ENCODE measurements at places on chromosomes 3 and 15.

GRCh38 chr3:146416366-146416765, 53.0 kb downstream of the PLSCR2 start:
- no peak for DNase-seq

GRCh38 chr3:24192469-24193056, 247.5 kb downstream of the NR1D2 start:
- no peak for DNase-seq

DNA sequence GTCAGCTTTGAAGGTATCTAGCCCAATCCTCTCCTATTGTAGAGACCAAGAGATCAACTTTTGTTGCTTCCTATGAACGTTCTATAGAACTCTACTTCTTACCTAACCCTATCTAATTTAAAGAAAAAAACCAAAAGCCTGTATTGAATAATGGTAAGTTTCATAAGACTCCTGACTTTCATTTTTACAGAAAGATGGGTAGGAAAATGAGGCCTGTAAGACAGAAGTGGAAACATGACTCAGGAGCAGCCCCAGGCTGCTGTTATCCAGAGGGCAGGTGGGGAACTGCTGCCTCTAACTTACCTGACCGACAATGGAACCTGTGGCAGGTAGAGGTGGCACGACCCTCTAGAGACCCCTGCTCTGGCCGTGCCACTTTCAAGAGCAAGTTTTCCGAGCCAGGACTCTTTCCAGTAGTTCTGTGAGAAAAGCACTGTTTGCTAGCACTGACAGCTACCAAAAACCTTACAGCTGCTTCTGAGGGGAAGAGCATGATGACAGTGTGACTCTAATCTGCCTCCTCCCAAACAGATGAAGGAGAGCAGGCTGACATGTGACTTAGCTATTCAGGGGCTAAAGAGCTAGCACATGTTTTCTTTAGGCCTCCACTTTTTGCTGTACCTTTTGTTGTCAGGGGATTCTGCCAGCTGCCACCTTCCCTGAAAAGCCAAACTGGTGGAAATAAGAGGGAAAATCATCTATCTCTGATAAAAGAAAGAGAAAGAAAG, 17.5 kb downstream of the POPDC2 start:
- DNase-seq = no peak

DNA sequence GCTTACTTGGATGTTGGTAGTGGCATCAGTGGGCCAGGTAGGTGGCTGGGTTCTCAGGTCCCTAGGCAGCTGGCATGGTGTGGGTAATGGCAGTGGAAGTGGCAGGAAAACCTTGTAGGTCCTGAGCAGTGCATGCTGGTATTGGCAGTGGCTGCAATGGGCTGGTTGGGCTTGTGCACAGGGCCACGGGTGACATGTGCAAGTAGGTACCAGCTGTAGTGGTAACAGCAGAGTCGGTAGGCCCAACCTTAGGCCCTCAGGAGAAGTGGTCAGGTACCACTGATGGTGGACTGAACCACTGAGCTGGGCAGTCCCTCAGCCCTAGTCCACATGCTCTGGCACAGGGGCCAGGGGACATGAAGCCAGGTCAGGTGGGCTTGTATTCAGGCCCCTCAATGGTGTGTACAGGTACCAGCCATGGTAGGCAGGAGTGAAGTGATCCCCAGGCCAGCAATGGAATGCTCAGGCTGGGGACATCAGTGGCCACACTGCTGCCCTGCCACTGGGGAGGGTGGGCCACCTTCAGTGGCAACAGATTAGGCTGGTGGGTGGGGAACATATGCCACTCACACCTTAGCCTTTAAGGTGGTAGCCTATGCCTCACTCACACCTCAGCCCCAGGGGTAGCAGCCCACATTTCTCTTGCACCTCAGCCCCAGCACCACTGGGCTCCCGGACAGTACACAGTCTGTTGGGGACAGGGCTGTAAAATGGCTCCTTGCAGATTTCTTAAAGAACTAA, 118.1 kb downstream of the LRRK1 start:
- DNase-seq = no peak

DNA sequence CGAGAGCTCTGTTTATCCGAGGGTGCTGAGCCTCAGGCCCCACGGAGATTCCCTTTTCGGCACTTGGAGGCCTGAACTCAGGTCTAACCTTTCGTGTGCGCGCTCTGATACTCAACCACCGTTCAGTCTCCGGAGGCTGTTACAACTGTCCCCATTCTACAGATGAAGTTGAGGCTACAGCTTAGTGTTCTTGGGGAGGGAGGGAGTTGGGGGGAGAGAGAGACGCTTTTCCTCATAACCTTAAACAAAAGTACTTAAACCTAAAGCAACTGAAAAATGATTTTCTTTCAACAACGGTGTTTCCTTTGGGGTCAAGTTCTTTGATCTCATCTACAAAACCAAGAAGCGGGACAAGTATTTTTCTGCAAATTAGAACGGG, 952 bp upstream of the CHST2 start:
- no peak for DNase-seq

DNA sequence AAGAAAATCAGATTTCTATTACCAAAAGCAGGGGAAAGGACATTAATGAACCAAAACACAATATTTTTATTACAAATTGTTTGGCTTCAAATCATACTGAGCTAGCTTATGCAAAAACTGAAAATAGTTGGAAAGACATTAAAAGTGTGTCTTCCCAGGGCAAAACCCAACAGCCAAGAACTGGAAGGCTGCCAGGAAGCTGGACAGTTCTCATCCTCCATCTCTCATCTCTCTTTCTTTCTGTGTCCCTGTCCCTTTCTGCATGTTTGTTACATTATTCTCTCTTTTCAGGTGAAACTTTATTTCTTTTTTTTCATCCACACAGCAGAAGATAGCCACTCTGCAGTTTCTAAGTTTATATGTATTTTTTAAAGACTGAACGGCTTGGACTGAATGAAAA, 41.1 kb upstream of the SNTN start:
- no peak for DNase-seq

DNA sequence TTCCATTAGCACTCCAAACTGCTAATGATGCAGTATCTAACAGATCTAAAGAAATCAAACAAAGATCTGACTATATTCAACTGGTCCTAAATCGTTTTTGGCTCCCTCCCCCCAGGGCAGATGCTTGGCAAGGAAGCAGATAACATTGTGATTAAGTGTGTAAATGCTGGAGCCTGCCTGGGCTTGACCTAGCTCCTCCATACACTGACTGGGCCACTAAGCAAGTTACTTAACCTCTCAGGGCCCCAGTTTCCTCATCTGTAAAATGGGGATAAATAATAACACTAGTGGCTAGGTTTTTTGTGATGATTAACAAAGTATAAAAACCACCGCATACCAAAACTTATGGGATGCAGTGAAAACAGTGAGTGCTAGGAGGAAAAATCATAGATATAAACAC, 9.2 kb downstream of the EID1 start:
- no peak for DNase-seq

DNA sequence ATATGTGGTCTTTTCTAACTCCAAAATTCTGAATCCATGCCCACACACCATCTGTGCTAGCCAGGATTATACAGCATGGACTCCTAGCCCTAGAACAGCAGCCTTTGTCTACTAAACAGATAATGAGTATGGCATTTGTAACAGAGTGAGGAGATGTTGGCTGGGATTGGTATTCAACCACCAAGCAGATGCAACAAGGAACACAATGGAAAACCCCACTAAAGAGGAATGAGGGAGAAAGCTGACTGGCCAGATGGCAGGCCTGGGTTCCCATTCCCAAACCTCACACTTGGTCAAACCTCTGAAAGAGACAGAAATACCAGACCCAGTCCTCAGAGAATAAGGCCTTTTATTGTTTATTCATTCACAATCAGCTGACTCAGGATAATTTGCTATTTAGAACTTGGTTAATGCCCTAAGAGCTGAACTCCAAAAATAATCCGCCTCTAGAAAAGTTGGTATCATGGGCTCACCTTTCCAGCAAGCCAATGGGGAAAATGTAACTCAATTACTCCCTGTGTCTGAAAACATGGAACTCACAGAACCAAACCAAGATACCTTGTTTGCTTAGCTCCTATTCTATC, 145.6 kb downstream of the LRRC3B start:
- DNase-seq = no peak

DNA sequence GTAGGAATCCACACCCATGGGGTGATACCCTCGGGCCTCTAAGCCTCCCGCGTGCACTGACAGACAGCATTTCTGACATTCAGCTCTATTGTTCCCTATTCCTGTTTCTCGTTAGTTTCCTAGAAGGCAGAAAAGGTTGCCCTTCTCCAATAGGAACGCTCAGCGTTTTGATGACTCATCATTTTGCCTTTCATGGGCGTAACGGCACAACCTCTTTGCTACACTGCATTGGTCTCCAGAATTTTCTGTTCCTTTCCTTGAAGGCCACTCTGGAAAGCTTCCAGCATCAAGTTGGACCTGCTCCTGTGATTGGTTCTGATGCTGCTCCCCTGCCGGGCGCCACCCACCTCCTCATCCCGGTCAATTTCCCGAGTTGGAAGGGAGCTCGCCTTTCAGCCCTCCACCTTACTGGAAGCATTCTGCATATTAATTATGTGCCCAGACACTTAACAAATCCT, 13.0 kb upstream of the TNK2 start:
- no peak for DNase-seq

DNA sequence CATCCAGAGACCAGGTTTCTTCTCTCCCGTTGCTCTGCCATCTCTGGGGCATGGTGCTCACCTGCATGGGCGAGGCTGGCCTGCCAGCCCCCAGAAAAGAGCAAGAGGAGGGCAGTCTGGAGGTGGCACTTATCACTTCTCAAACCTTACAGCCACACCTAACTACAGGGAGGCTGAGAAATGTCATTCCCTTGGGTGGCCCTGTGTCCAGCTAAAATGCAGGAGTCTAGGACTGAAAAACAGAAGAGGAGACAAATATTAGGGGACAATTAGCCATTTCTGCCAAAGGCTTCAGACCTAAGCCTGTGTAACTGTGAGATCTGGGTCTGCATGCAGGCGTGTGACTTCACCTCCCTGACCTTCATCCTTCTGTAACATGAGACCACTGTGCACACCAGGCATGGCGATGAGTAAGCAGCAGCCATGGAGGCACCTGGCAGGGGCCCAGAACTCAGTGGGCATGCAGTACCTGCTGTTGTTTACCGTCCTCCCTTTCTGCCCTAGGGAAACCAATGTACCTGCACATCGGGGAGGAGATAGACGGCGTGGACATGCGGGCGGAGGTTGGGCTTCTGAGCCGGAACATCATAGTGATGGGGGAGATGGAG, 83.4 kb downstream of the MESD start:
- DNase-seq = no peak

DNA sequence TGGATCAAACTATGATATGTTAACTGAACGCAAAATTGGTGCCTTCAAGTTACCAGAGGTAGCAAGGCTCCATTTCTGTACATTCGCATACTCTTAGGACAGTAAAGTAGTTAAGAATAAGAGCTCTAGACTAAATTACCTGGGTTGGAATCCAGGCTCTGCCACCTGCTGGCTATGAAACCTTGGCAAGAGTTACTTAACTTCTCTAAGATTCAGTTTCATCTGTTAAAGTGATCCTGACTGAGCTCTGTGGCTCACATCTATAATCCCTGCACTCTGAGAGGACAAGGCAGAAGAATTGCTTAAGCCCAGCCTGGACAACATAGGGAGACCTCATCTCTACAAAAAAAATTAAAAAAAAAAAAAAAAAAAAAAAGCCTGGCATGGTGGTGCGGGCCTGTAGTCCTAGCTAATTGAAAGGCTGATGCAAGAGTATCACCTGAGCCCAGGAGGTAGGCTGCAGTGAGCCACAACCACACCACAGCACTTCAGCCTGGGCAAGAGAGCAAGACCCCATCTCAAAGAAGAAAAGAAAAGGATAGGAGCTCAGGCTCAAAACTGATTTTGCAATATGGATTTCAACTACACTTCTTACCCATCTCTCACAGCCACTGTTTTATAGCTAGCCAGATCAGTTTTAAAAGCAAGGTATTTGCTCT, 21.3 kb downstream of the GSK3B start:
- DNase-seq = no peak

- DNase-seq = no peak
Measured at GRCh38 chr3:12336099-12336498, 47.2 kb downstream of the PPARG start.

- DNase-seq = no peak
Measured at GRCh38 chr3:147007736-147008245, 398.6 kb downstream of the ZIC4 start.

- DNase-seq = no peak
Measured at GRCh38 chr15:49876401-49877038, 242.5 kb downstream of the ATP8B4 start.

DNA sequence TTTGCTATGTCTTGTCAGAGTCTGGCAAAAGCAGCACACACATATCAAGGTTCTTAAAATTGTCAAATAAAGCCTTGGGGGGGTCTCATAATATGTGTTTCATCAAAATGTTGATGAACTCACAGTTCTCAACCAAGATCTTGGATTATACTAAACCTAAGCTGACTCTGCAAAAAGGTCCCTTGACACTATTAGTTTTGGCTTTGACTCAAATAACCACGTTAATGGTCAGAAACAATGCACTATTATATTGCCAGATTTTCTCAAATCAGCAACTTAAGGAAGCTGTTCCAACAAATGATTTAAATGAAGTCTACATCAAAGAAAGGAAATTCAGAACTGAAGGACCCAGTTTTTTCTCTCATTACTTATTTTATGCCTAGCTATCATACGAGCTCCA, 1063.9 kb downstream of the ROBO1 start:
- no peak for DNase-seq

- DNase-seq = no peak
Measured at GRCh38 chr15:24269166-24269571, 406.4 kb upstream of the NPAP1 start.

- DNase-seq = no peak
Measured at GRCh38 chr3:177944228-177944661, 592.0 kb upstream of the KCNMB2 start.

DNA sequence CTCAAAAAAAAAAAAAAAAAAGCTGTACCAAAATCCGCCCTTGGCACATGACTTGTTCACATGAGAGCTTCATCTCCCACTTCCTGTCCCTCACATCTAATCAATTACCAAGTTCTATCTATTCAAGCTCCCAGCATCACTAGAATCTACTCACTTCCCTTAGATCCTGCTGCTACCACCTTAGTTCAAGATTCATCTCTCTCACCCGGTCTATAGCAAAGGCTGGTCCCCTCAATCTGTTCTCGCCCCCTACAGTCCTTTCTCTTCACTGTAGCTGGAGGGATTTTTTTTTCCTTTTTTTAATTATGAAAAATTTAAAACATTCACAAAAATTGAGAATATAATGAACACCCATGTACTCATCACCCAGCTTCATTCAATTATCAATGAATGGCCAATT, 16.7 kb upstream of the GPR160 start:
- no peak for DNase-seq

GRCh38 chr15:81413851-81414250, 39.8 kb upstream of the TMC3 start:
- DNase-seq = no peak

GRCh38 chr3:71304684-71305083, 278.8 kb downstream of the FOXP1 start:
- DNase-seq = no peak

GRCh38 chr15:94263341-94264273, 32.2 kb downstream of the MCTP2 start:
- DNase-seq = no peak

DNA sequence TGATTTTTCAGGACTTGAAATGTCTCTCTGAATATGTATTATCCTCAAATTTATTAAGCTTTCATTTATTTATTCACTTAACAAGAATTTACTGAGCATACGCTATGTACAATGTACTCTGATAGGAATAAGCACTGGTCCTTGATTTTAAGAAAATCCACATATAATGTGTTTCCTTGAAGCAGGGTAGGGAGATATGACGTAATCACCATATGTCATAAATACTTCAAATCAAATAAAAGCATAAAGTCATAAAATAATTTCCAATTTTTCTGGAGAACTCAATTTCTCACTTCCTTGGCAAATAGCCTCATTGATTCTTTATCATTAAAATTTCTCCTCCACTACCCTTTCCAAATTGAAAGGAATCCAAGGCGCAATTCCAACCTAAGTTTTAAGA, 177.8 kb upstream of the GAP43 start:
- DNase-seq = no peak

Data from GM12891 (cell line).